ENCODE measurements at places on chromosomes 5 and 9. TPM values are rescaled to one million over a fixed set of nuclear protein-coding genes. Genes with fewer than 3 reads are reported as not detected.

The POU5F2 gene
- 4.9 TPM for total RNA-seq

The KCNMB1 gene
- under 0.01 TPM for total RNA-seq

The LCN1 gene
- not detected for total RNA-seq

The CDX1 gene
- 0.22 TPM for total RNA-seq

The SARDH gene
- 4.1 TPM for total RNA-seq

The FAM219A gene
- total RNA-seq = 7.7 TPM

The FAM163B gene
- total RNA-seq = not detected

The BTNL9 gene
- total RNA-seq = not detected

The PTGER4 gene
- 11.1 TPM for total RNA-seq

The TNFSF15 gene
- total RNA-seq = 5.9 TPM

Data from articular chondrocyte of knee joint (primary cell).